ENCODE measurements at places on chromosomes 16 and 17.

DNA sequence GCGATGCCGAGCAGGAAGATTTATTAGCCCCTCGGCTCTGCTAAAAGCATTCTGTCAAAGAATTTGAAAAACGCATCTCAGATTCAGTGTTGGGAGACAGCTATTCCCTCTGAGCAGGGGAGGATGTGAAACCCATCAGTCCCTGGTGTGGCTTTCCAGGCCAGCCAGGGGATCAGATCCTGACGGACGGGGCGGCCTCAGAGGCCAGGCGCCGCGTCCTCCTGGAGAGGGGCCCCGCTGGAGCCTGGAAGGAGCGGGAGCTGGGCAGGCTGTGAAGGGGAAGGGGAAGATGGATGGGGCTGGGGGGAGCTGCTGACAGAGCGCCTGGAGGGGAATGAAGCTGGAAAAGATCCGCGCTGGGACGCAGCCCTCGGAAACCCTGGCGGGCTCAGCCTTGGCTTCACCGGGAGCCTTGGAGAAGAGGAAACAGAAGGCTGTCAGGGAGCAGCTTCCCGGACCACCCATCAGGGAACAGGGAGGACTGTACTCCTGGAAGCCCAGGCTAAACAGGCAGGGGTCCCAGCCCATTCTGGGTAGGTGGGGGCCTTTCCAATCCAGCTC is 358.0 kb downstream of the C16orf95 start:
- no peak for DNase-seq

GRCh38 chr17:42442196-42442565 is 16.5 kb upstream of the ATP6V0A1 start:
- no peak for DNase-seq

GRCh38 chr16:84047626-84048025 is 5.0 kb upstream of the SLC38A8 start:
- no peak for DNase-seq

DNA sequence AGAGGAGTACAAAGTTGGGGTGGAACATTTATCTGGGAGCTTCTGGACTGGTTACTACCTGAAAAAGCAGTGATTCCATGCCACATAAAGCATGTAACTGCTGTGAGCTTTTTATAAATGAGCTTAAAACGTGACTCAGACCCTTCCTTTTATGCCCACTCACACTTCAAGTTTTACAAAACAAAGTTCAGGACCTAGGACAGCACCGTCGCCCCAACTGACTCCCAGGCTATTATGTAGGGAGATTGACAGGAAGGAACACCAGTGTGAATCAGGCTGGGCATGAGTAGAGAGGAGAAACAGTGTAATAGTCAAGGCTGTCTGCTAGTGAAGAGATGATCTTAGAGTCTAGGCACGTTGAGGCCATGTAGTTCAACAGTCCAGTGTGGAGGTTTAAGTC is 91.6 kb upstream of the DNAH9 start:
- no peak for DNase-seq

GRCh38 chr17:49723423-49723822 is 15.7 kb upstream of the SLC35B1 start:
- no peak for DNase-seq

DNA sequence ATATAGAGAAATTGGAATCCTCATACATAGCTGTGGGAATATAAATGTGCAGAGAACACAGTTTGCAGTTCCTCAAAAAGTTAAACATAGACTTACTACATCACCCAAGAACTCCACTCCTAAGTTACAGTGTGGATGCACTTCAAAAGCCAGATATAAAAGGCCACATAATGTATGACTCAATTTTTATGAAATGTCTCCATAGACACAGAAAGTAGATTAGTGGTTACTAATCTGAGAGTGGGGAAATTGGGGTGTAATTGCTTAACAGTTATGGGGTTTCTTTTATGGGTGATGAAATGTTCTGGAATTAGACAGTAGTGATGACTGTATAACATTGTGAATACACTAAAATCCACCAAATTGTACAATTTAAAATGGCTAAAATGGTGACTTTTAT is 60.9 kb downstream of the CACNG1 start:
- DNase-seq: no peak

DNA sequence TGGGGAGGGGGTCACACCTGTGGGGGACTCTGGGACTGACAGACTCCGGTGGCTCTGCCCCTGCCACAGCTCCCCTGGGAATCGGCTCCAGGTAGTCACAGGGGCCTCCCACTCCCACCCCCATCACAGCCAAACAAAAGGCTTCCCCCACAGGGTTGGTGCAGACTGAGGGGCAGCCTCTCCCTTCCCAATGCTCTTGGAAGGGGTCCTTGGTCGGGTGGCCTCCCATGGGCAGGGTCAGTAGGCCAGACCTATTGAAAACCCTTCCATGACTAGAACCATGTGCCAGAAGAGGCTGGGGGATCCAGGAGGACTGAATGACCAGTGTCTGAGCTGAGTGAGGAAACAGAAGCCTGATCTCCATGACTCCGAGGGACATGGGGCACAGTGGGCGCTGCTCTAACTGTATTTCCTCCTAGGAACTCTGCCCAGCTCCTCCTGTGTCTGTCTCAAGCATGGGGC is 28.6 kb downstream of the TK2 start:
- DNase-seq: no peak

- DNase-seq: no peak
Measured at GRCh38 chr17:76191896-76192295, 48.4 kb downstream of the RNF157 start.

DNA sequence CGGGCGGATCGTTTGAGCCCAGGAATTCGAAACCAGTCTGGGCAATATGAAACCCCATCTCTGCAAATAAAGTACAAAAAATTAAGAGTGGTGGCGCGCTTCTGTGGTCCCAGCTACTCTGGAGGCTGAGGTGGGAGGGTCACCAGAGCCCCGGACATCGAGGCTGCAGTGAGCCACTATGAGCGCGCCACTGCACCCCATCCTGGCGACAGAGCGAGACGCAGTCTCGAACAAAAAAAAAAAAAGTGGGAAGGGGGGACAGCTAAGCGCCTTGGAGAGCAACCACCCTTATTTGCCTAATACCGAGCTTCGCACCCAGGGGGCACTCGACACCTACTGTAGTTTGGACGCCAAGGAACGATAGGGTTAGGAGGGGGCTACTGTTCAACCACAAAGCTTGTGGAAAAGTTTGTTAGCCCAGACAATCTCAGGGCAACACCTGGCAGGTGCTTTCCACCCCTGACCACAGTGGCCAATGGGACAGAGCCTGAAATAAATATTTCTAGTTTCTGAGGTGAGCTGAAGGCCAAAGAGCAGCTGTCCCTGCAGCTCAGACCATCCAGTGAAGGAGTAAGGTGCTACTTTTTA is 847 bp upstream of the PSMC3IP start:
- peak; percentile 77 for DNase-seq
